ENCODE measurements at places on chromosomes 7 and 10.
A peak's percentile ranks its signal among the peaks of the same experiment; 100 is the strongest.

GRCh38 chr10:49562893-49563292 is 24.0 kb upstream of the ERCC6 start:
- no peak for DNase-seq

DNA sequence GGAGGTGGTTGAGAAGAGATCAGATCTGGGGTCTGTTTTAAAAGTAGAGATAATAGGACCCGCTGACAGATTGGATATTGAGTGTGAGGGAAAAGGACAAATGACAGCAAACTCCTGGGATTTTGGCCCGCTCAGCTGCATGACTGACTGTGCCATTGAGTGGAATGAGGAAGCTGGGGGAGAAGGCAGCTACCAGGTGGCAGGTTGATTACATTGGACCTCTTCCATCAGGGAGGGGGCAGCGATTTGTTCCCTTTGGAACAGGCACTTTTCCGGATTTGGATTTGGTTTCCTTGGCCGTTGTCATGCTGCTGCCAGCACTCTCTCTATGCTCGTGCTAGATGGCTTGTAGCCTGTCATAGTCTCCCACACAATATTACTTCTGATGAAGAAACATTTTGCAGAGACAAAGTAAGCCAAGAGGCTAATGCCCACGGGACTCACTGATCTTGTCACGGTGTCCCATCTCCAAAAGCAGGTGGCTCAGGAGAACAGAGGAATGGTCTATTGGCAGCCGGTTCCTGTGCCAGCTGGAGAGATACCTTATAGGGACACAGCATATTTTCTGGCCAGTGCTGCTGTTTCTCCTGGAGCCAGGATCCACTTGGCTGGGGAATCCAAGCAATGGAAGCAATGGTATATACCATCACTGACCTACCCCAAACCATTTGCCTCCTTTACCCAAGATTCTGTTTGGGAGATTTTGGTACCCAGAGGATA is 69.1 kb upstream of the WAC start:
- DNase-seq: no peak

DNA sequence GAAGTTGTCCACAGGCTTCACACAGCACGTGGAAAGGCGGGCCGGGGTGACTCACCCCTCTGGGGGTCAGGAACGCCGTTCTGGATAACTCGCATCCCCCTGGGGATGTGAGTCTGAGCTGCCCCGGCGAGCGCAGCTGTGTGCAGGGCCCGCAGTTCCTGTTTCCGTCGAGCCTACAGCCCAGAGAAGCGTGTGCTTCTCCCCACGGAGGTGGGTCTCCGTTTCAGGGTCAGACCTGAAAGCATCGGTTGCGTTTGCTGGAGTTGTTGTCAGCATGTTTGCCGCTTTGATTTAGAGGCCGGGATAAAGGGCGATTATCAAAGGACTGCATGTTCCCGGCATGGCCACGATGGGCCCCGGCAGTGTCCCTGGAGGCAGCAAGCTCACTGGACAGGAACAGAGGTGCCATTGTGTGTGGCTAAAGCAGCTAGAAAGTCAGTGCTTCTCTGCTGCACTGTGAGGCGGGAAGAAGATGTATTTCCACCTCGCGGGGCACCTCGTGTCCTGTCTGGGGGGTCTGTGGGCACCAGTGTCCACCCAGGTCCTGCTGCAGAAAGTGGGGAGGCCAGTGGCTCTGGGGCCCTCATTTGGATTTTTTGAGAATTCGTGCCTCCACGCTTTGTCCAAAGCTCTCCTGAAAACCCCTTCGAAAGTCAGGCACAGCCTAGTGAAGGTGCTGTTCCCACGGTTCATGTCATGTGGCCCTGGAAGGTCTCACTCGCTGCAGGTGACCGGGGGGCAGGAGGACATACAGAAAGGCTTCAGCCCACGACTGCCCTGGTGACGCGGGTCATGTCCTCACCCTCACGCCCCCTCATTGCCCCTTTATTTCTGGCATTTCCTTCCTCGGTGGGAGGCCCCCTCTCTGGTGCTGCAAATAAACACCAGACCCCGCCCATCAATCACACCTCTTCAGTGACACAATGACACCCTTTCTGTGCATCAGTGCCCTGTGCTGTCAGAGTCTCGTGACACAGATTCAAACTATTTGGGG is 27.4 kb upstream of the GDI2 start:
- DNase-seq: no peak

- DNase-seq: no peak
These were observed 6.2 kb upstream of the GRID1 start for GRCh38 chr10:86372784-86373239.

- DNase-seq: no peak
These were observed 1.1 kb upstream of the ADRA2A start for GRCh38 chr10:111075577-111076185.

DNA sequence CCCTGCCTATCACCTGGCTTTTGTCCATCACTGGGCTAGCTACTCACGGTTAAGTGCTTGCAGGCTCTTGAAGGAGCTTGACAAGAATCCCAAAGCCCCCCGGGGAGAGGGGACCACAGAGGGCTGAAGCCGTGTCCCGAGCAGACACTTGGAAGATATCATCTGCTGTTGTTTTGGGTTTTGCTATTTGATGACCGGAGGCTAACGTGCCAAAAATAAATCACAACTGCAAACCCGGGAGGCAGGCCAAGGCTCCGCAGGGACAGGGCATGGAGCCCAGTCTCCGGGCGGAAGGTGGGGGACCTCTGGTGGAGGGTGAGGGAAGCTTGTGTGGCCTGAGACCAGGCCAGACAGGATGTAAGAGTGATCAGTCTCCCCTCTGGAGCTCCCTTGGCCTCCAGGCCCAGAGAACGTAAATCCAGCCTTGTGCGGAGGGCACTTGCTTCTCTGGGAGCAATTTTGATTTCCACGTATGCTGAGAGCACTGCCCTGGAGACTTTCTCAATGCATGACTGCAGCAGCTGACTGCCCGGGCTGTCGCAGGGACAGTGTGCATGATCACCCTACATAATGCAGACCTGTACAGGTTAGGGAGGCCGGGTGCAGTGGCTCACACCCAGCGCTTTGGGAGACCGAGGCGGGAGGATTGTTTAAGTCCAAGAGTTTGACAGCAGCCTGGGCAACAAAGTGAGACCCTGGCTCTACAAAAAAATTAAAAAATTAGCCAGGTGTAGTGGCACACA is at the start of gene PHKG1:
Gene PHKG1 (minus strand): TSS at position 164 of the 743 bp plus-strand sequence. CDS start 4,011 bp downstream, outside the sequence.
- peak; percentile 22 for DNase-seq

GRCh38 chr7:77209479-77210139 is 10.0 kb upstream of the FGL2 start:
- no peak for DNase-seq

DNA sequence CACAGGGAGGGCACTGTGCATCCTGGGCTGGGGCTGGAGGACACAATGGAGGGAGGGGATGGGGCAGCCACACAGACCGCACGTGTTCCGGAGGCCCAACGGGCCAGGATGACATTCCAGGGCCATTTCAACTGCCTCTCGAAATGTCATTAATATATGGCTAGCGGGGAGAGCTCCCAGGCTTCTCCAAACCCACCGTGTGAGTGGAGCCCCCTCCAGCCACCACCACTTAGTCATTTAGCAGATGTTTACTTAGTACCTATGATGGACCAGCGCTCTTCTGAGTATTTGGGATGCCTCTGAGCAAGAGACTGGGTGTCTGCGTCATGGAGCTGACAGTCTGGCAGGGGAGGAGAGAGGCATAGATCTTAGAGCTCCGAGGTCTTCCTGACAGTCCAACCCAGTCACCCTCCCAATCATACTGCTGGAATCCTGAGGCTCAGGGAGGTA is 107.3 kb downstream of the ZMIZ1 start:
- DNase-seq: no peak

- no peak for DNase-seq
These were observed 23.5 kb downstream of the VCL start for GRCh38 chr10:74021248-74022055.

- no peak for DNase-seq
These were observed 158.5 kb downstream of the GALNT17 start for GRCh38 chr7:71290452-71290851.

GRCh38 chr10:103676058-103676785 is 179.2 kb downstream of the SH3PXD2A start:
- no peak for DNase-seq

DNA sequence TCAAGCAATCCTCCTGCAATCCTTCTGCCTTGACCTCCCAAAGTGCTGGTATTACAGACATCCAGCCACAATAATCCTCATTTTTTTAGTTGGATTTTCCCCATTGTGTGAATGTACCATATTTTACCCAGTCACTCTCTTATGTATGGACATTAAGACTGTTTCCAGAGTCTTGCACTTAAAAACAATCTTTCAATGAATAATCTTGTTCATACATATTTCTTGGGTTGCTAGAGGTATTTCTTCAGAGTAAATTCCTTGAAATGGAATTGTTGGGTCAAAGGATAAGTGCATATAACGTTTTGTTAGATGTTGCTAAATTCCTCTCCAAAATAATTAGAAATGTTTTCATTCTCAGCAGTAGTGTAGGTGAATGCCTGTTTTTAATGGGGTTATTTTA is 283.1 kb upstream of the KAT6B start:
- DNase-seq: no peak

DNA sequence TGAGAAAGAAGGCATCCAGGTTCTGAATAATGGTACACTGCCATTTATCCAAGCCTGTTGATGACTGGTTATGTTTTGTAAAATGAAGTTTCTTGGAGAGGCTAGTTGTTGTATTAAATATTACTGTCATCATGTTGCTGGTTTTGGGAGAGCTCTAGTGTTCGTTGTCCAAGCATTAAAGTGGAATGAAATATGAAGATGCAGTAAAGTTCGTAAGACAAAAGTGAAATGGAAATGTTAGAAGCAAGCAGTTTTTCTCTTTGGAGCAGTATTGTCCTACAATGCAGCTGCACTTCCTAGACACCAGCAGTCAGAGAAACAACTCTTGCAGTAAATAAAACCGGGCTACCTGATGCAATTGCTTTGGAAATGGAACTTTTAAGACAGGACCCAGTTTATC is 156.8 kb upstream of the FZD1 start:
- no peak for DNase-seq

DNA sequence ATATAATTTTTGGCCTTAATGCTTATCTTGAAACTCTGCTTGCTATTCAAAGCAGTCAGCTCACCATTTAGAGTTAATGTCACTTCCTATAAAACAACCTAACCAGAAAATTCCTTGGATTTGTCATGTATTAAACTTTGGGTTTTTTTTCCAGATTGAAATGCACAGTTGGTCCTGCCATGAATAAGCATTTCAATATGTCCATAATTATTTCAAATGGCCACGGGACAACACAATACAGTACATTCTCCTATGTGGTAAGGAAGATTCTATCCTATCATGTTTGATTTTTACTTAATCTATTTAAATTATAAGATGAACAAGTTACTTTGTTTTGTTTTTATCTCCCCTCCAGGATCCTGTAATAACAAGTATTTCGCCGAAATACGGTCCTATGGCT is 85.3 kb downstream of the MET start:
- no peak for DNase-seq

DNA sequence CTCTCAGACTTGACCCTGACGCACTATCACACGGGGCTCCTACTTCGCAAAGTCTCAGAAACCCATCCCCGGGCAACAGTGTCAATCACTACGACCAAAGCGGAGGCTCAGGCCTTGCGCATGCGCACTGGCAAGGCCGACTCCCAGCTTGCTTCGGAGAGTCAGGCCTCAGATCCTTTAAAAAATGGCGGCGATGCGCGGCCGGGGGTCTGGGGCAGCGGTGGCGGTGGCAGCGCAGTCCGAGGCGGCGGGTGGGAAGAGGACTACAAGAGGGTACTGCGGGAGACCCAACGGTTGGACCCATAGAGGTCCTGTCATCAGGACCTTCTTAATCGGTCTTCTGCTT is 196.9 kb downstream of the ZNF716 start:
- DNase-seq: no peak

- DNase-seq: no peak
These were observed 109.9 kb downstream of the PFKFB3 start for GRCh38 chr10:6312636-6313035.

DNA sequence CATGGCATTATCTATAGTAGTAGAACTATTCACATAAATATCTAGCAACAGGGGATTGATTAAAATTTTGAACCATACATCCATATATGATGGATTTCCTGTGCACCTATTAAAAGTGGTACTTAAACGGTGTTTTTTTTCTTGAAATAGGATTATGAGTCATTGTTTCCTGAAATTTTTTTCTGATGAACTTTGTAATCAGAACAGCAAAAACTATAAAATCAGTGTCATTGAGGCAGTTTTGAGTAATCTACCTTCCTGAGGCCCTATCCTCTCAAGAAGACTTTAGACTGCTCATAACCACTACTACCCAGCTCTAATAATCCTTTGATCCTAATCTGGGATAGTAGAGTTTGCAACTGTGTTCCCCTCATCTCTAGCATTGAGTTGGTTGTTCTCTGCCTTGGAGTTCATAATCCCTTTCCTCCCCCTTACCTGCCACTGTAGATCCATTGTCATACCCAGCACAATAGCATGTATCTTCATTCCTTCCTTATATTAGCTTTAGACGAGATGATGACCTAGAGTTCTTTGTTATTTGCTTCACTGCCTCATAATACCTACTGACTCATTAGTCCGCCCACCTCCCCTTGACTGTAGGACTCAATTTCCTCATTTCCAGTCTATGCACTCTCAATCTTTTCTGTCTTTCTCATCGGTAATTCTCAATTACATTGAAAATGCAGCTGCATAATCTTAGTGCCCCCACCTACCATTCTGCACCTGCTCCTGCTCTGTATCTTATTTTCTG is 133.4 kb downstream of the LRRC4 start:
- no peak for DNase-seq

DNA sequence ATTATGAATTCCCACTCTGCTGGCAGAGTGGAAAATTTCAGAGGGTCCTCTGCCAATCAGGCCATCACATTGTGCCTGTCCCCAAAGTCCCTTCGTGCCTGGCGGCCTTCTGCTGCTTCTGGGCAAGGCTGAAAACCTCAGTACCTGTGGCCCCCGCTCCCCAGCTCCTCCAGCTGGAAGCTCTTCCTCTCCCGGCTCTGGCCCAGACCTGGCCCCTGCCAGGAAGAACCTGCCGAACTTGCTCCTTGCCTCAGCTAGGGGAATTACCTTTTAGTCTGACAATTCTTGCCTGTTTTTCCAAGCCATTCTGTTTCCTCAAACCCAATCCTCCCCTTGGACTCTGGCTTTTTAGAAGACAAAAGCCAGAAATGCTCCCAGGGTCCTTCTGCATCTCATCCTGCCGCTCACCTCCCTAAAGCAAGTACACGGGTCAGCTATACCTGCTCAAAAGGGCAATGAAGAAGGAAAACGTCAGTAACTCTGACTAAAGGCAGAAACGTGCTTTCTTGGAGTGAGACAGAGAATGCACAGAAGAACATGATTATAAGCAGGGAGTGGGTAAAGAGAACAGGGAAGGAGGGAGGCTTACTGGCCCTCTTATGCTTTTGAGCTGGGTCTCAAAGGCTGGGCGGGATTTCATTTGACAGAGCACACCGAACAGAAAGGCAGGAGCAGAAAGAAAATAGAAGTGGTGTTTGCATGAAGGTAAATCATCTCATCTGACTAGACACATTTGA is 28.1 kb upstream of the TRIL start:
- no peak for DNase-seq

- DNase-seq: no peak
These were observed 10.5 kb downstream of the IKZF1 start for GRCh38 chr7:50314836-50315592.

- no peak for DNase-seq
These were observed 19.1 kb upstream of the GPAM start for GRCh38 chr10:112202561-112203241.

All from NCI-H510A (cell line).